ENCODE measurements at places on chromosomes 2 and 18.

- no peak for DNase-seq
These were observed 5.3 kb upstream of the FLACC1 start for GRCh38 chr2:201362396-201362795.

DNA sequence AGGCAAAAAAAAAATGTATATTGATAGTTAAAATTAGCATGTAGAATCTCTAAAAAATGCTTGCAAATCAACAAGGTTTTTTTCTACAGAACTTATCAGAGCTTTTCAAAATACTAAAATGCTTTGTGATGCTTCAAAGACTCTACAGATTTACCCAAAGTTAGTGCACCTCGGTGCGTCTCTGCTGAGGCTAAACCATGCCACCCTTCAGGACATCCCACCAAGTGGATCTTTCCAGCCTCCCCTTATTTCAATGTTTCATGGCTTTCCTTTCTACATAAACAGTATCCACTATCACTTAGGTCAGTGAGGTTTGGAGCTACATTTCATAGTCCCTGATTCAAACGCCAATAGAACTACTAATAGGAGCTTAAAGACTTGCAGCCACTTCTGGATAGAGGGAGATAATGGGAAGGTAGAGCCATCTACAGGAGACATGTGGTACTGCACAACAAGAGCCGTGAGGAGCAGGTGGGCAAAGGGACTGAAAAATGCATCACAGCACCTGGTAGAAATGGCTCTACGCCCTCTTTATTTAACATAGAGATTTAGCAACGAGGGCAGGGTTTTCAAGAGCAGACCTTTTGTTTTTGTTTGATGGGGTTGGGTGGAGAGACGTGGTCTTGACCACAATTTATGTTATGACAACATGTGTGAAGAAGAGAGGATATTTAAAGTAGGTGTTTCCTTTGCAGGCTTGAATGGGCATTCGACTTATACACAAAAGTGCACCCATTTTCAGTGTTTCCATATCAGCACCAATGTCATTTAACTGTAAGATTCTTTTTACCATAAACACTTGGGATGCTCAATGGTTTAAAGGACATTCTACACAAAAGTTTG lies 56.1 kb upstream of the SLC35G4 start:
- DNase-seq, result peak; percentile 89

- peak; percentile 93 for DNase-seq
These were observed 57.9 kb upstream of the KCNE4 start for GRCh38 chr2:222993920-222994650.

DNA sequence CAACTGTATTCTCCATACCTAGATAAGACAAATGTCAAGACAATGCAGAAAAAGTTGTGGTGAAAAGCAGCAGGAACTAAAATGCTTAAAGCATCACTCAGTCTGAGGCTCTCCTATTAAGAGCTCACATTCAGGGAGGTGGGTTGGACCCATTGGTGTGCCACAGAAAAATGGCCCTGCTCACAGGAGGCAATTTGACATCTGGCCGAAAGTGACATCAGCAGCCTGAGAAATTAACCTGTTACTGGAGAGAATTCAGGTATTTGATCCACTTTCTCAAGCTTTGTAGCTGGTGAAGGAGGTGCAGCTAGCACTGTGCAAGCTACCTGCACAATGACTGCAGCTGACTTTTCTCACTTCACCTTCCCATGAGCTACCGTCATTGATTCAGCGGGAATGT lies 86.0 kb downstream of the TMEM247 start:
- no peak for DNase-seq

DNA sequence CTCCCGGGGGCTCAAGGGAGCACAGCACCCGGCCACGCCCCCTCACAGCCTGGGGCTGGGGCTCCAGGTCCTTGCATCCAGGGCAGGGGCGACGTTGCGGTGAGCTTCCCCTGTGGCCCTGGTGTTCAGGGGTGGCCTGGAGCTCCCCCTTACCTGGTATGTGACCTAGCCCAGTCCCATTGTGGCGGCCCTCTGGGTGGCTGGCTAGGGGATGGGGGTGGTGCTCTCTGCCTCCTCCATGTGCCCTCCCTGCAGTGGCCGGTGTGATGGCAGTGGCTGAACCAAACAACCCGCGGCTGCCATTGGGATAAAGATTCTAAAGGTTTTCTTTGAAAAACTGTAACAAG lies 288.3 kb downstream of the RDH14 start:
- DNase-seq, result no peak

GRCh38 chr2:590214-591175 lies 86.7 kb downstream of the TMEM18 start:
- DNase-seq, result no peak

GRCh38 chr2:215712871-215713790 lies 277.3 kb upstream of the FN1 start:
- no peak for DNase-seq

All from esophagus muscularis mucosa (tissue), 4 donors.